ENCODE measurements at places on chromosomes 13 and 19. TPM values are rescaled to one million over a fixed set of nuclear protein-coding genes. Genes with fewer than 3 reads are reported as not detected.

Gene TUBA3C
- total RNA-seq, result not detected

Gene BEST2
- total RNA-seq, result not detected

Gene SHC2
- total RNA-seq, result 17.2 TPM

Gene SBSN
- 1.5 TPM for total RNA-seq

Gene ADGRE1
- total RNA-seq, result 0.41 TPM

Gene KIR3DL2
- not detected for total RNA-seq

Gene PNMA8A
- 5.1 TPM for total RNA-seq

Gene GPR42
- total RNA-seq, result not detected

Gene GSX1
- not detected for total RNA-seq

Gene ARL11
- 1.6 TPM for total RNA-seq

Gene GJB6
- not detected for total RNA-seq

- H3K36me3 ChIP-seq, result no peaks in the 10 kb centered on the region
- H3K27me3 ChIP-seq, result no peaks in the 10 kb centered on the region
- H3K27ac ChIP-seq, result no peak overlapping the region
Measured at GRCh38 chr19:30708416-30709178, 336.4 kb downstream of the ZNF536 start.

GRCh38 chr13:20927596-20928257, 25.2 kb upstream of the XPO4 start:
- H3K27ac ChIP-seq, result no peak overlapping the region
- no peak overlapping the region for H3K4me3 ChIP-seq
- no peak for DNase-seq
- no peaks in the 10 kb centered on the region for H3K27me3 ChIP-seq
- no peaks in the 10 kb centered on the region for H3K4me1 ChIP-seq

DNA sequence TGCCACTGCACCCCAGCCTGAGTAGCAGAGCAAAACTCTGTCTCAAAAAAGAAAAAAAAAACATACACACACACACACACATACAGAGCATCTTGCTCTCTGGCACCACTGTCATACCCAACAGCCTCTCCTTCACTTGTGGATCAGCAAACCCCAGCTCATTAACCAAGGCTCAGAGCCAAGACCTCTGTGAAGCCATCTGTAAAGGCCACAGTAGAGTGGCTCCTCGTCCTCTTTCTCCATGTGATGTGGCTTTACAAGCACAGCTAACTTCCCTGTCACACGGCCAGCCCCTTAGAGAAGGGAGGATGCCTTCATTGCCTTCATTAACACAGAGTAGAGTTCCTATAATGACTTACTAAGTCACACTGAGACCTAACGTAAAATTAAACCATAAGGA, 62.7 kb upstream of the LSM14A start:
- H3K27ac ChIP-seq, result no peak overlapping the region
- DNase-seq, result no peak
- H3K27me3 ChIP-seq, result no peaks in the 10 kb centered on the region
- H3K4me1 ChIP-seq, result no peaks in the 10 kb centered on the region
- no peaks in the 10 kb centered on the region for H3K36me3 ChIP-seq
- H3K4me3 ChIP-seq, result no peak overlapping the region

- H3K4me3 ChIP-seq, result no peak overlapping the region
- no peaks in the 10 kb centered on the region for H3K27me3 ChIP-seq
- H3K4me1 ChIP-seq, result no peaks in the 10 kb centered on the region
- H3K36me3 ChIP-seq, result no peaks in the 10 kb centered on the region
Measured at GRCh38 chr19:7772752-7773291, 9.8 kb downstream of the CLEC4M start.

- peak; percentile 86 for DNase-seq
- H3K36me3 ChIP-seq, result peaks cover 23% of the 10 kb centered on the region
- H3K4me1 ChIP-seq, result peaks cover 18% of the 10 kb centered on the region
- H3K4me3 ChIP-seq, result no peak overlapping the region
- H3K27ac ChIP-seq, result no peak overlapping the region
- H3K27me3 ChIP-seq, result no peaks in the 10 kb centered on the region
Measured at GRCh38 chr19:6218491-6219146, 61.2 kb downstream of the MLLT1 start.

DNA sequence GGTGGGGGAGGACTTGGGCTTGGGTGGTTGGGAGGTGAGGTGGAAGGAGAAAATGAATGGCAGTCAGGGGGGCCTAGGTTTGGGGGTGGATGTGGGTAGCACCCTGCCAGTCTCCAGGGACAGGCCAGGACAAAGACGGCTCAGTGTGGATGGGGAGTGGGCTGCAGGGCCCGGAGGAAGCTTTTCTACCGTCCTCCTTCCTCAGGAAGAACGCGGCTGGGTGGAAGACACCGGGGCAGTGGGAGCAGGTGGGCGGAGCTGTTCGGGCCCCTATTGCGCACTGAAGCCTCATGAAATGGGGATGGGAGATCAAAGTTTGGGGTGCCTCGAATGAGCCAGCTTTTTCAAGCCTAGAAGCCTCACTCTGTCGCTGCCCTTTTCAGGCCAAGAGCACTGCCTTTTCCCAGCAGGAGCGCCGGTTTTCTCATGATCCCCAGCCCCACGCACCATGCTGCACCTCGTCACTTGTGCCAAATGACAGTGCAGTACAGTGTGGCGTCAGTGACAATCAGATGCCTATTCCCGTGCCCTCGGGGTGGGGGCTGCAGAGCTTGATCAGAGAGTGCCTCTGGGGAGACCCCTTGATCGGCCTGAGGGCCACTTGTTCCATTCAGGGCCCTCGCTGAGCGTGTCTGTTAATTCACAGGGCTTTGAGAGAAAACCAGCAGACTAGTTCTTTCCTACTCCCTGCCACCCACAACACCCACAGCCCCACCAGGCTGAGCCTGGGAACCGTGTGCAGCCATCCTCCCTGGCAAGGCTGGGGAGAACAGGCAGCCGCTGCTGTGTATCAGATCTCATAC, 1.5 kb downstream of the CALM3 start:
- DNase-seq, result no peak
- no peaks in the 10 kb centered on the region for H3K27me3 ChIP-seq
- peaks cover 12% of the 10 kb centered on the region for H3K36me3 ChIP-seq
- H3K27ac ChIP-seq, result peak overlapping the region; percentile 96

GRCh38 chr19:18637673-18638630, 1.1 kb downstream of the KLHL26 start:
- H3K4me1 ChIP-seq, result peaks cover 8% of the 10 kb centered on the region
- H3K36me3 ChIP-seq, result no peaks in the 10 kb centered on the region
- H3K27ac ChIP-seq, result peak overlapping the region; percentile 81

DNA sequence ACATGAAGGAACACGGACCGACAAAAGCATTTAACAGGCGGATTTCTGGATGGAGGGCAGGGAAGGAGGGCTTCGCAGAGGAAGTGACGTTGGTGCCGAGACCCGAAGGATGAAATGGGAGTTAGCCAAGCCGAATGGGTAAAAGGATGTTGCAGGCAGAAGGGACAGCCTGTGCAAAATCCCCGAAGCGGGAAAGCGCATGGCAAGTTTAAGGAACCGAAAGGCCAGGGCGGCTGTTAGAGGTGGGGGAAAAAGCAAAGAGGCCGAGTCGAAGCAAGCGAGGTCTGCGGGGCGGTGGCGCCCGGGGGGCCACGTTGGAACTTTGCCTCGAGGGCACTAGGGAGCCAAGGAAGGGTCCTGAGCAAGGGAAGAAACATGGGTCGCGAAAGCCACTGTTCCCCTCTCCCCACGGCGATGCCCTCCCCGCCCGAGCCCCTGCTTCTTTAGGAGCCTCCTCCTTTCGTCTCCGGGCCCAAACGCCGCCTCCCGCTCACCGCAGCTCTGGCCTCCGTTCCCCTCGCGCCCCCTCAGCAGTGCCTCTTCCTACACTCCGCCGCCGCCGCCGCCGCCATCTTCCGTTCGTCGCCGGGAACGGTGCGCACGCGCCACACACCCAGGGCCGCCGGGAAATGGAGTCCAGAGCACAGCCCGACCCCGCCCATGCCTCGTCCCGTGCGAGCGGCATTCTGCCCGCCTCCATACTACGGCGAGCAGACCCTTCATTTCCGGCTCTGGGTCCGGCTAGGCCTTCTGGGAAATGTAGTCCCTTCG, at the start of gene SYMPK:
SYMPK (minus strand) TSS at position 584 of the 771 bp plus-strand sequence. CDS start 8,652 bp downstream, outside the sequence.
- H3K4me1 ChIP-seq, result peaks cover 30% of the 10 kb centered on the region
- peak; percentile 95 for DNase-seq

- no peaks in the 10 kb centered on the region for H3K27me3 ChIP-seq
- H3K27ac ChIP-seq, result no peak overlapping the region
- DNase-seq, result no peak
- H3K4me3 ChIP-seq, result no peak overlapping the region
- no peaks in the 10 kb centered on the region for H3K4me1 ChIP-seq
- H3K36me3 ChIP-seq, result no peaks in the 10 kb centered on the region
Measured at GRCh38 chr19:50158577-50158976, 4.5 kb downstream of the IZUMO2 start.

- no peak overlapping the region for H3K27ac ChIP-seq
- no peaks in the 10 kb centered on the region for H3K27me3 ChIP-seq
- DNase-seq, result no peak
- H3K4me1 ChIP-seq, result no peaks in the 10 kb centered on the region
- H3K36me3 ChIP-seq, result no peaks in the 10 kb centered on the region
- no peak overlapping the region for H3K4me3 ChIP-seq
Measured at GRCh38 chr19:35379992-35380391, 9.1 kb downstream of the GPR42 start.

DNA sequence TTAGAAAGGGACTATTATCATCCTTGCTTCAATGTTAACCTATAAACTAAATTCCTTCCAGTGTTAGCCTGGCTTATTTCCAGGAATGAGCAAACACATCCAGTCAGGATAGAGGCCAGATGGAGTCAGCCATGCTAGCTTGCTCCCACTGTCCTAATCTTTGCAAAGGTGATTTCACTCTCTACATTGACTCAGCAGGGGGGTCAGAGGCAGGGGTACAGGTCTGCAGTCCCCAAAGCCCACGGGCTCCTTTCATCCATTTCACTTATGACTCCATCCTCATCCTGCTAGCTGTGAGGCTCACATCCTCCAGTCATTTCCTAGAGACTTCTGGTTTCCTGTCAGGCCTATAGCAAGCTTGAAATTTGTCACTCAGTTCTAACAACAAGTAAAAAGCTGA, 63.4 kb upstream of the CEACAM8 start:
- no peak overlapping the region for H3K4me3 ChIP-seq
- no peaks in the 10 kb centered on the region for H3K36me3 ChIP-seq
- no peak overlapping the region for H3K27ac ChIP-seq
- no peaks in the 10 kb centered on the region for H3K27me3 ChIP-seq
- no peak for DNase-seq

DNA sequence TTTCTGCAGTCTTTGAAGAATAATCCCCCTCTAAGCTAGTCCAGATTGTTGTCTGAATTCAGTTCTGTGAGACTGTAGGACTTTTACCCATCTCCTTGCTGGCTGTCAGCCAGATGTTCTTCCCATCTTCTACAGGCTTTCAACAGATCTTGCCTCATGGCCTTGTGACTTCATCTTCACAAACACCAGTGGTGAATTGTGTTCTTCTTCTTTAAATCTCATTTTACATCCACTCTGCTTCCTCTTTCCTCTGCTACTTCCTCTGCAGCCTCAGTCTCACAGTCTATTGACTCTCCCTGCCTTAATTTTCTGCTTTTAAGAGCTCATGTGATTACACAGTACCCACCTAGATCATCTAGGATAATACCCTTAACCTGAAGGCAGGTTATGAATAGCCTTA, 859.0 kb upstream of the SLITRK1 start:
- no peak for DNase-seq
- no peaks in the 10 kb centered on the region for H3K4me1 ChIP-seq
- H3K4me3 ChIP-seq, result no peak overlapping the region
- H3K27ac ChIP-seq, result no peak overlapping the region

DNA sequence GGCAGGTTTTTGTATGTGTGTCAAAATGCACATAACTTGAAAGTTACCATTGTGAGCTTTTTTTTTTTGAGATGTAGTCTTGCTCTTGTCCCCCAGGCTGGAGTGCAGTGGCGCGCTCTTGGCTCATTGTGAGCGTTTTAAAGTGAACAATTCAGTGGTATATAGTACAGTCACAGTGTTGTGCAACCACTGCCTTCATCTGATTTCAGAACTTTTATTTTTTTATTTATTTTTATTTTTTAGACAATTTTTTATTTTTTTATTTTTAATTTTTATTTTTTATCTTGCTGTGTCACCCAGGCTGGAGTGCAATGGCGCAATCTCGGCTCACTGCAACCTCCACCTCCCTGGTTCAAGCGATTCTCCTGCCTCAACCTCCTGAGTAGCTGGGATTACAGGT, 15.0 kb downstream of the SLC25A42 start:
- no peaks in the 10 kb centered on the region for H3K4me1 ChIP-seq
- no peaks in the 10 kb centered on the region for H3K36me3 ChIP-seq
- H3K27me3 ChIP-seq, result no peaks in the 10 kb centered on the region
- no peak for DNase-seq
- no peak overlapping the region for H3K4me3 ChIP-seq
- no peak overlapping the region for H3K27ac ChIP-seq

- no peaks in the 10 kb centered on the region for H3K36me3 ChIP-seq
- H3K27ac ChIP-seq, result peak overlapping the region; percentile 58
- no peak for DNase-seq
- no peak overlapping the region for H3K4me3 ChIP-seq
- H3K27me3 ChIP-seq, result no peaks in the 10 kb centered on the region
- peaks cover 34% of the 10 kb centered on the region for H3K4me1 ChIP-seq
Measured at GRCh38 chr13:33642374-33643065, 175.4 kb upstream of the RFC3 start.

GRCh38 chr19:28218728-28219127, 994.2 kb downstream of the UQCRFS1 start:
- no peak overlapping the region for H3K27ac ChIP-seq
- H3K27me3 ChIP-seq, result no peaks in the 10 kb centered on the region
- no peak overlapping the region for H3K4me3 ChIP-seq
- no peaks in the 10 kb centered on the region for H3K4me1 ChIP-seq
- H3K36me3 ChIP-seq, result no peaks in the 10 kb centered on the region
- no peak for DNase-seq

GRCh38 chr19:3942790-3943409, 10.0 kb downstream of the NMRK2 start:
- no peaks in the 10 kb centered on the region for H3K27me3 ChIP-seq
- no peak for DNase-seq
- peaks cover 9% of the 10 kb centered on the region for H3K4me1 ChIP-seq
- H3K27ac ChIP-seq, result no peak overlapping the region
- no peak overlapping the region for H3K4me3 ChIP-seq

- H3K4me1 ChIP-seq, result peaks cover 6% of the 10 kb centered on the region
- DNase-seq, result no peak
- no peak overlapping the region for H3K27ac ChIP-seq
- no peak overlapping the region for H3K4me3 ChIP-seq
- no peaks in the 10 kb centered on the region for H3K36me3 ChIP-seq
Measured at GRCh38 chr13:99063178-99063577, 85.3 kb upstream of the DOCK9 start.

- H3K27me3 ChIP-seq, result no peaks in the 10 kb centered on the region
- no peak for DNase-seq
- H3K4me1 ChIP-seq, result no peaks in the 10 kb centered on the region
- H3K36me3 ChIP-seq, result no peaks in the 10 kb centered on the region
Measured at GRCh38 chr13:54573186-54573585, 1544.6 kb downstream of the OLFM4 start.

DNA sequence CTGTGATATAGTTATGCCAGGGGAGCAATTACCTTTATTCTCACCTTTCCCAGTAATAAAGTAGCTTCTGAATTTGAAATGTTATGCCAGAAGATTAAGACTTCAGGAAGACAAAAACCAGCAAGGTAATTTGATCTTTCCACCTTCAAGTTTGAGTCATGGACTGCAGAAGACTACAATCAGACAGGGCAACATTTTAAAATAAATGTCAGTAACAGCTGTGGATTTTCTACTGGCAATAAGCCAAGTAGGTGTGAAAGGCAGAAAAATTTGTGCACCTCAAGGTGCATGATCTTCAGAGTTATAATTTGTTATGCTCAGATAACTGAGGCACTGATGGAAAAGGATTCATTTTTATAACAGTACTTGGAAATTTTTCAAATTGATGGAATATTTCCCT, 54.9 kb downstream of the SLITRK1 start:
- DNase-seq, result no peak
- no peaks in the 10 kb centered on the region for H3K27me3 ChIP-seq
- H3K36me3 ChIP-seq, result no peaks in the 10 kb centered on the region
- H3K27ac ChIP-seq, result no peak overlapping the region

Data from thoracic aorta (tissue), 2 donors.